NCI-H524 treated with DMSO at 0.1 percent for 48 hours (cell line): ENCODE measurements at places on chromosomes 1 and 21.

DNA sequence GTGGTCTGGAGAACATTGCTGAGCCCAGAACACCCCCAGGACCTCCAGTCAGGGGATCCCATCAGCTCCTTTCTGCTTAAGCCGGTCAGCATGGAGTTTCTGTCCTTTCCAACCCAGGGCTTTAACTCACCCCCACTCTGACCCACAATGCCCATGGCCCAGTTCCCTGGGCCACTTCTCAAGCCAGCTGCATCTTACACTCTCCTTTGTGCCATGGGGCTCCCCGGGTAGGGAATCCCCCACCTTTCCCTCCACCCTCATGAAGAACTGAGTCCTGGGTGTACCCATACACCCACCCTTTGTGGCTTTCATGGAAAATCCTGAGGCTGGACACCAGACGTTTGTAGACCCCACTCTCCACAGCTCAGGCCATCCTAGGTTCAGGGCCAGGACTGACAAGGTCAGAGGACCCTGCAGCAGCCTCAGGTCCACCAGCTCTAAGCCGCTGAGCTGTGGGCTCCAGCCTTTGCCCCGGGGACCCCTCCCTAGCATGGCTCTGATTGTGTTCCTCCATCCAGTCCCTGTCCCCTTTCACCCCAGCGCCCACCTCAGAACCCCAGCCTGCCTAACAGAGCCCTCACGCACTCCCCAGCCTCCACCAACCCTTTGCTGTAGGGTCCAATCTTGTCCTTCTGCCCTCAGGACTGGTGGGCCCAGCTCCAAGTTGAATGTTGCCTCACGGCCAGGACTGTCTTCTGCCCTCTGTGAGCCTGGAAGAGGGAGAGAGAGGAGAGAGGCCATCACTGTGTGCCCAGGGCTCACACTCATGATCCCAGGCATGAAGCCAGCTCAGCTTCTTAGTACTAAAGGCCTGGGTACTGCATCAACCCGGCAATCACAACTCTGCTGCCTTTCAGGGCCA is 394.8 kb downstream of the MATN1 start:
- no peak for DNase-seq

GRCh38 chr1:173946380-173946921 is 29.3 kb upstream of the SERPINC1 start:
- DNase-seq = no peak

GRCh38 chr1:47912756-47913155 is 84.4 kb downstream of the TRABD2B start:
- no peak for DNase-seq

GRCh38 chr1:208031316-208031931 is 120.5 kb upstream of the CD34 start:
- no peak for DNase-seq

DNA sequence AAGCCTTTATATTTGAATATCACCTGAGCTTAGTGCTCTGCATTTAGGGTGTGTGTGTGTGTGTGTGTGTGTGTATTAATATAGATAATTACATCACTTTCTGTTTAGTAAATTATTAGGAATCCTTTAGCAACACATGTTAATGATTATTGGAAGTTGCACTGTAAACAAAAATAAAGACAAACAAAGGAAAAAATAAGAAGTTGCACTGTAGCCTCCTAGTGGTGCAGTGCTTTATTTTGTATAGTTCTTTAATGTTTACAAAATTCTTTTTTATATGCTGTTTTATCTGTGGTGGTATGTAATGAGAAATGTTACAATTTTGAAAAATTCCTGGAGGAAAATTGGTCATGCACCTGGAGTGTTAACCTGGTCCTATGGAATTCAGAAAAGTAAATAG is 69.2 kb downstream of the UBE4B start:
- no peak for DNase-seq

DNA sequence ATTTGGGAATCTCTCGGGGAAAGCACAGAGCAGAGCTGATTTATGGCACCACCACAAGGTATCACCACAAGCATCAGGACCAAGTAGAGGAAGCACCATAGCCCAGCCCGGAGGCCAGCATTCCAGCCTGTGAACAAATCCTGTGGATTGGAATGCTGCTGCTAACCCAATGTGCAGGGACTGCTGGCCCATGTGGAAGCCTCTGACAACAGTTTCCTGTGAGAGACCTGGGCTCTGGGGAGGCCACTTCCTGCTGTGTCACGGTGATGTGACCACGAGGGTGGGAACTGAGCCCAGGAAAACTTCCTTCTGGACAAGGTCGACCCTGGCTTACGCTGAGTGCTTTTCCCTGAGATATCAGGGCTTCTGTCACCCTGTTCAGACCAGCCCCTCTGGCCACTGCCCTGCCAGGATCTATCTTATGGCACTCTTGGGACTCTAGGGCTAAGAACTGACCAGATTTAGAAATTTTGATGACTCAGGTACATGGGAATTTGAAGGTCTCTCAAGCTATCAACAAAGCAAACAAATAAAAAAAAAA is 88.3 kb upstream of the NGF start:
- DNase-seq = no peak

- DNase-seq = no peak
These were observed 5.1 kb downstream of the CLCNKA start for GRCh38 chr1:16026723-16027484.

- peak; percentile 53 for DNase-seq
These were observed 61.5 kb upstream of the ATP1B1 start for GRCh38 chr1:169044971-169045370.
